NCI-H510A (cell line): ENCODE measurements at places on chromosomes 13 and 19.
A peak's percentile ranks its signal among the peaks of the same experiment; 100 is the strongest.

DNA sequence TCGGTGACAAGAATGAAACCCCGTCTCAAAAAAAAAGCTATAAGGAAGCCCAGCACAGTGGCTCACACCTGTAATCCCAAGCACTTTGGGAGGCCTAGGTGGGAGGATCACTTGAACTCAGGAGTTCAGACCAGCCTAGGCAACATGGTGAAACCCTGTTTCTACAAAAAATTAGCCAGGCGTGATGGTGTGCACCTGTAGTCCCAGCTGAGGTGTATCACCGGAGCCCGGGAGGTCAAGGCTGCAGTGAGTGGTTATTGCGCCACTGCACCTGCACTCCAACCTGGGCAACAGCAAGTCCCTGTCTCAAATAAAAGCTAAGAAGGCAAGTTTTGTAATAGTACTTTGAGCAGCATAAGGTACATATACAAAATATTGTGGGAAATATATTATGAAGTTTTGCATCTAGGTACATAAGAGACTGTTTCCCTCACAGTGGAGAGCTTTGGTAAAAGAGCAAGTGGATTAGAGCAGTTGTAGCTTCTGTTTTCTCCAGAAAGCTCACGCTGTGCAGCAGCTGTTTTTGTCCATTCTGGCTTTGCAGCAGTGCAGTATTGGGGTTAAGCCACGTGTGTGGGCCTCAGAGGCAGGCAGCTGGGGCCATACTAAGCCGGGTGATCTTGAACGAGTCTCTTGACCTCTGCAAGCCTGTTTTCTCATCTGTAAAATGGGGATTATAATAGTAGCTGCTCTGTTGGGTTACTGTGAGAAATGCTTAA is 35.4 kb downstream of the ARHGAP35 start:
- peak; percentile 24 for DNase-seq

GRCh38 chr13:45966715-45967114 is 85.8 kb downstream of the ZC3H13 start:
- DNase-seq = no peak

GRCh38 chr13:42228527-42228926 is 43.4 kb upstream of the AKAP11 start:
- no peak for DNase-seq

DNA sequence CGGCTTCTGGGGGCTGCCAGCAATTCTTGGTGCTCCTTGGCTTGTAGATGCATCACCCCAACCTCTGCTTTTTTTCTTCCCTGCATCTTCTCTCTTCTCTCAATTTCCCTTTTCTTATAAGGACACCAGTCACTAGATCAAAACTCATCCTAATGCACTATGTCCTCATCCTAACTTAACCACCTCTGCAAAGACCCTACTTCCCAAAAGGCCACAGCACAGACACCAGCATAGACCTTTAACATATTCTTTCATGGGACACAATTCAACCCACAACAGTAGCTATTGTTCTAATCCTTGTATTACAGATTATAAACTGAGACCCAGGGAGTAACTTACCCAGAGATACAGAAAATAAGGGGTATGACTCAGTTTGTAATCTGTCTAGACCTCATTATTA is 47.0 kb downstream of the RUBCNL start:
- DNase-seq = no peak

DNA sequence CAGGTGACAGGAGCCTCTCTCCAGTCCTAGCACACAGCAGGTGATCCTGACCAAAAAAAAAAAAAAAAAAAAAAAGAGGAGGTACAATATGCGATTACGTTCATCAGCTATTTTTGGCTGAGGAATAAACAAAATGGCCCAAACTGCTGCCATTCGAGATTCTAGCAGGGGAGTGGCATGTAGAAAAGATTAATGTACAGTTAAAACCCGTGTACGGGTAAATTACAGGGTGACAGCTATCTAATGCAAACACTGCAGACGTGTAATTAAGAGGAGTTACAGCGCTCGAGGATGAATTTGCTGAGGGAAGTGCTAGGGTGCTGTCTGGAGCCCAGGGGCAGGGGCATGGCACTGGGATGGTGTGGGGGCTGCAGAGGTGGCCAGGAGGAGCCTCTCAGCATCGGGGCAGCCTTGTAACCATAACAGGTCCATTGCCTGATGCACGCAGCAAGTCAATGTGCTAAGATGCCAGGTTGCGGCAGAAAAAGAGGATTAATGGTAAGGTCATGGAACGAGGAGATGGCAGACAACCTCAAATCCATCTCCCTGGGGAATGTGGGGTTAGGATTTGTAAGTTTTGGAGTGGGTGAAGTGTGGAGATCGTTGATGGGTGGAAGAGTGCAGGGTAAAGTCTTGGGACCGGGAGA is 17.4 kb downstream of the CHST8 start:
- DNase-seq = no peak

- DNase-seq = no peak
Observed at GRCh38 chr13:86569119-86569518, 769.9 kb upstream of the SLITRK6 start.

DNA sequence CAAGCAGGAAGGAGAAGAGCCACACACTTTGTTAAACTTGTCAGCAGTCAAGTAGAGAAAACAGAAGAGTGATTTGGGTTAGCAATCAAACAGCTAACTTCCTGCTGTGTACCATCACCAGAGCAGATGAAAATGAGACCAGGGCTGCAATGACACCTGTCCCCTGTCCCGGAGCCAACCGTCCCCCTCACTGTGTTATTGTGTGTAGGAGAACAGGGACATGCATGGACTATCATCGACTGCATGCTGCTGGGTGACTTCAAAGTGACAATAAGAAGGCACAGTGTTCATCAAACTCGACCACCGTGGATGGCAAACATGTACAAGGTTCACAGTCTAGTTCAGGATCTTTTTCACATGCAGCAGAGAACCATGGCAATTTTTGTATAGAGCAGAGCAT is 94.0 kb upstream of the SLC15A1 start:
- no peak for DNase-seq

DNA sequence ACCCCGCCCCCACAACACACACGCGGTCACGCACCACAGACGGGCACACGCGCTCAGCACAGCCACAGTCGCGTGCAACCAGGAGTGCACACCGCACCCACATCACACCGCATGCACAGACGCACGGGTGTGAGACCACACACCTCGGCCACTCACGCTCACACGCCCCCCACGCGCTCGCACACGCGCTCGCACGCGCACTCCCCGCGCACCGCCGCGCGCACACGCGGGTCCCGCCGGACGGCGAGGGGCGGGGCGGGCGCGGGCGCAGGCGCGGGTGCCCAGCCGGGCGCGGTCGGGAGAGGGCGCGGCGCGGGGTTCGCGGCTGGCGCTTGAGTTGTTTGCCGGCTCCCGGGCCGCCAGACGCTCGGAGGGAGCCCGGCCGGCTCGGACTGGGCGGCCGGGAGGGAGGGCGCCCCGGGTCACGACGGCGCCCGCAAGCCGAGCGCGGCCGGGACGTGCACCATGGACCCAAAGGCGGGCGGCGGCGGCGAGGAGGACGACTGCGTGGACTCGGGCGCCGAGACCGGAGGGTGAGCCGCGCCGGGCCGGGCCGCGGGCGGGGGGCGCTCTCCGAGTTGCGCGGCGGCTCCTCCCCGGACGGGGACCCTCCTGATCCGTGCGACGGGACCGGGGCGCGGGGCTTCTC is at the start of gene FAM124A:
Gene FAM124A (plus strand): TSS at position 362 of the 649 bp plus-strand sequence. CDS start 104 bp downstream, at position 466.
- no peak for DNase-seq

DNA sequence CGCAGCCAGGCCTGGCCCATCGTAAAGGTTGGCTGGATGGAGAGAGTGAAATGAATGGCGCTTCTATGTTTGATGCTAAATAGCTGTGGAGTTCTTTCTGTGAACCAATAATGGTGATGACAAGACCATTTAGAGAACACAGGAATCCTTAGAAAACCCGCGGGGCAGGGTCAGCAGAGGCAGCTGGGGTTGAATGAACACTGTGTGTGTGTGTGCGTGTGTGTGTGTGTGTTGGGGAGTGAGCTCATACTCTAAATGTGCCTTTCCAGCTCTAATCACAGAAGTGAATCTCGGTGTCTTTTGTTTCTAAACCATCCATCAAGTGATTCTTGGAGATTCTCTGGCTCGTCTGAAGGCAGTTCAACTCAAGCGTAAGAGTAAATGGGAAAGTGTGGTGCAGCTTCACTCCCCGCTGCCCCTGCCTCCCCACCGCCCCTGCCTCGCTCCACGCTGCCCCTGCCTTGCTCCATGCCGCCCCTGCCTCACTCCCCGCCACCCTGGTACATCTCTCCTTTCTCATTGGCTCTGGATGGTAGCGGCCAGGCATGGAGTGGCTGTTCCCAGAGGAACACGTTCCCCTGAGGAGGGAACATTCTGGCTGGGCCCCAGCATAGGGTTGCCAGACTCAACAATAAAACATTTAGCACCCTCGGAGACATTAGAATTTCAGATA is 21.2 kb downstream of the TMPRSS9 start:
- no peak for DNase-seq

- DNase-seq = no peak
Observed at GRCh38 chr19:15418231-15418578, 583 bp downstream of the AKAP8L start.

DNA sequence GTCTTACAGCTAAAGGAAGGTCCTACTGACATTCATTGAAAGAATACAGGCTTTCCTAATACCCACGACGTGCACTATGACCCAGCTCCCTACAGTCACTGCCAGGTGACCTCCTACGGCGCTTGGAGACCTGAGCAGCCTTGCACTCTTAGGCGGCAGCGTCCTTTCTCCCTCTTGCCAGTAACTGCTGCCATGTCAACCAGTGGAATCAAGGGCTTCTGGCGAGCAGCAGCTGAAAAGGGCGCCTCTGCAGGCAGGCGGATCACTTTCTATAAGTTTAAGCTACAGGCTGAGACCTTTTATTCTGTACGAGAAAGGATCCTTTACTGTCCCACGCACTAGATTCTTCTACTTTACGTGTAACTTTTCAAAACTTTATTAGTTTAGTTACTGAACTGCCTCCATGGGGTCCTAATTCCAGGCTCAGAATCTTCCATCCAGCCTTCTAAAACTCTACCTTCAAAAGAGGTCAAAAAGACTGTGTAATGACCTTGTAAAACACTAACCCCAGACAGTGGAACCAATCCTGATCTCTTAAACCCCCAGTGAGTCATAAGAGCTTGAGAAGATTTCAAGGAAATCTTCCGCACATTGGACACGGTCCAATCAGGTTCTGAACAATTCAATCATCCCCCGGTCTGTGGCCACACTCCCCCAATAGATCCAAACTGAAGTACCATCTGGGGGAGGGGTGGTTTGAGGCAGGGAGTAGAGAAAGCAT is 1.9 kb downstream of the KCTD12 start:
- DNase-seq = no peak

DNA sequence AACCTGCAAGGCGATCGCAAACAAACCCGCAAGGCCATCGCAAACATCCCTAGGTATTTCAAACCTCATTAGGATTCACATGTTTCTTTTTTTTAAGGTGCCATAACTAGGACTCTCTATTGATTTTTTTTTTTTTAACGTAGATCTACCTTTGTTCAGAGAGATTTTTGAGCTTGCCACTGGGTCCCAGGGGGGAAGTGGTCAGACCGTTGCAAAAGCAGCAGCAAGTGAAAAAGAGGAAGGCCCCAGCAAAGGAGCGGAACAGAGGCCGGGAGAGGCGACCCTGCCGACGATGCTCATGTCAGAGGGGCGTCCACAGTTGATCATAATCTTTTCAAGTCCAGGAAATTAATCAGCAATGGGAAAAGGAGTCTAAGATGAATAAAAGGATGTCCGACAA is 32.7 kb upstream of the FLT1 start:
- DNase-seq = no peak

- no peak for DNase-seq
Observed at GRCh38 chr19:15128162-15128770, 21.1 kb downstream of the SYDE1 start.

DNA sequence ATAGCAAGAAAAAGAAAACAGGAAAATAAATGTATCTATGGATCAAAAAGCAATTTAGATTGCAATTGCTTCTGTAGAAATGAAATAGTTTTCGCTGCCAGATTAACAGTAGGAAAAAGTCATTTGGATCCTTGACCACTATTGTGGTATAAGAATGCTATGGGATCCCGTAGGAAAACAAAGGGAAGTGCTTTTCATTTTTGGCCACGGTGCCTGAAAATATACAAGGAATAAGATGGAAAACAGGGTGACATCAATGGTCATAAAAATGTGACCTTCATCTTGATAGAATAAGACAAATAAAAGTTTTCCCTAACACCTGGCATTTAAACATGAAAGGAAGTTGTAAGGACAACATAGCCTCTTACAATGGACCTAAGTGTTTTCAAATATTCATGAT is 622.8 kb downstream of the DACH1 start:
- DNase-seq = no peak

GRCh38 chr19:3420909-3421619 is 54.7 kb downstream of the NFIC start:
- DNase-seq = no peak

DNA sequence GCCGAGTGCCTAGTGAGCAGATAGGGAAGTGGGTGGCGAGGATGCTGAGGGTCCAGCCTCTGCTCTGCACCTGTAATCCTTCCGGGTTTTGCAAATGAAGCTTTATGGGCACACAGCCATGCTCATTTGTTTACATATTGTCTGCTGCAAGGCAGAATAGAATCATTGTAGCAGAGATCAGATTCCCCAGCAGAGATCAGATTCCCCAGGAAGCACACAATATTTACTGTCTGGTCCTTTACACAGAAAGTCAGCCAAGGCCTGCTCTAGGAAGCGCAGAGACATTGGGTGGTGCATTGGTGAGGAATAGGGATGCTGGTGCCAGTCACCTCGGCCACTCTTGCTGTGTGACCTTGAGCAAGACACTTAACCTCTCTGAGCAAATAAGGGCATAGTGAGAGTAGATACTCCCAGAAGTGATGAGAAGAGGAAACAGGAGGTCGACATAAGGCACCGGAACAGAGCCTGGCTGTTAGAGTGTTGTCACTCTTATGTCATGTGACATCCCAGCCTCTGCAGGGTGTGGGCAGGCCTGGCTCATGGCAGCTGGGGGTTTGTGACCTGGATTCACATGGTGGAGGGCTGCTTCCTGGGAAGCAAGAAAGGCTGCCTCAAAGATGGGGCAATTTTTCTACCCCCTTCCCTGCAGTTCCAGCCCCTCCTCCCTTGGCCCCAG is 25.6 kb downstream of the CARM1 start:
- peak; percentile 56 for DNase-seq

- no peak for DNase-seq
Observed at GRCh38 chr19:13619203-13619632, 112.9 kb upstream of the CACNA1A start.

DNA sequence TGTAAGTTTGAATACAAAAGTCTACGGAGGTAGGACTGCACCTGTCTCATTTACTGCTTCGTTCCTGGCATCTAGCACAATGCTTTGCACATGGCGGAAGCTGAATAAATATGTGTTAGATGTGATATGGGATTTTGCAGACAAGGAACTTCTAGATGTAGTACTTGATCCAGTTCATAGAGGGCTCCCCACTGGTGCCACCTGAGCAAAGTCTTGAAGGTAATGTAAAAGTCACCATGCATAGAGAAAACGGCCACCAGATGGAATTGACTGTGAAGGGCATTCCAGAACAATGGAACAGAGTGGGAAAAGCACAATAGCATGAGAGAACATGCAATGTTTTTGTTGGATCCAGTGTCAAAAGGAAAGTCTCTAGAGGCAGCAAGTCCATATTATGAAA is 209.3 kb downstream of the HS6ST3 start:
- no peak for DNase-seq
